ENCODE measurements at places on chromosomes 5 and 9.

DNA sequence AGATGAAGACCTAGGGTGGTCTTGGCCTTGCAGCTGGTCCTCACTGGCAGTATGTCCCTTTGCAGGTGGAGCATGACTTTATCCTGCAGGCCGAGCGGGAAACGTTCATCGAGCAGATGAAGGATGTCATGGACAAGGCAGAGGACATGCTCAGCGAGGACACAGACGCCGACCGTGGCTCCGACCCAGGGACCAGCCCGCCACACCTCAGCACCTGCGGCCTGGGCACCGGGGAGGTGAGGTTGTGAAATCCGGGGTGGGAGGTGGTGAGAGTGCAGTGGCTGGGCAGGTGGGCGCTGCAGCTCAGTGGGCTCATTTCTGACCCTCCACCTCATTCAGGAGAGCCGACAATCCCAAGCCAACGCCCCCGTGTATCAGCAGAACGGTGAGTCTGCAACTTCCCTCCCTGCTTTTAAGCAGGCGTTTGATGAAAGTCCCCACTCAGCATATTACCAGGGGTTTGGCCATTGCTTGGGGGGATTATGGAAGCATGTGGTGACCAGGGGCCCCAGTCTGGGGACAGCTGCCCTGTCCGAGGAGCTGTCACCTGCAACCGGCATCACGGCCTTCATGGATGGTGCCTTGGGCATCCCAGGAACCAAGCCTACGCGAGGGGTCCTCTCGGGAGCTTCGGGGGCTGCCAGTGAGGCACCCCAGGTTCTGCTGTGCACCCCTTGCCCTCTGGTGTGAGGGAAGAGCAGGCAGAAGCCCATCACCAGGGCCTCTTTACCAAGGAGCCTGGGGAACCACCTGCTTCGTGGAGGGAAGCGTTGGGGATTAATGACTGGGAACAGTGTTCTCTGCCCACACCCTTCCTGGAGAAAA is 84.0 kb downstream of the WNK2 start:
- no peak for DNase-seq

GRCh38 chr9:12494411-12494810 is 198.8 kb upstream of the TYRP1 start:
- DNase-seq = no peak

GRCh38 chr5:44245935-44246334 is 143.3 kb downstream of the FGF10 start:
- no peak for DNase-seq

GRCh38 chr5:156526081-156526925 is 199.3 kb downstream of the SGCD start:
- no peak for DNase-seq

DNA sequence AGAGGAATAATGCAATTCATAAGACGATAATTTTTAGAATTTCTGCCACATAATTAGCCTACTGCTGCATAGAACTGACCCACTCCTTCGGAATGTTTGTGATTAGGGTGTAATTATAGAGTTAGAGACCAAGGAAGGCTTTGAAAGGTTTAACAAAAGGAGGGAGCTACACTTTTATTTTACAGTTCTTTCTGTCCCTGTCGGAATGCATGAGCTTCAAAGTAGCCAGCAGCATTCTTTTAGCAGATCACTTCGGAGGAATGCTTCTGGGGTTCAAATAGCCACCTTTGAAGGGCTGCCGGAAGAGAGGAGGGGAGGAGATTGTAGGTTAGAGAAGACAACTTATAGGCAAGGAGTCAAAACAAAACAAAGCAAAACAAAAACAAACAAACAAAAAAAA is 168.1 kb downstream of the GRIA1 start:
- DNase-seq = no peak

- DNase-seq = no peak
These were observed 134.8 kb upstream of the NFIL3 start for GRCh38 chr9:91558395-91558794.

DNA sequence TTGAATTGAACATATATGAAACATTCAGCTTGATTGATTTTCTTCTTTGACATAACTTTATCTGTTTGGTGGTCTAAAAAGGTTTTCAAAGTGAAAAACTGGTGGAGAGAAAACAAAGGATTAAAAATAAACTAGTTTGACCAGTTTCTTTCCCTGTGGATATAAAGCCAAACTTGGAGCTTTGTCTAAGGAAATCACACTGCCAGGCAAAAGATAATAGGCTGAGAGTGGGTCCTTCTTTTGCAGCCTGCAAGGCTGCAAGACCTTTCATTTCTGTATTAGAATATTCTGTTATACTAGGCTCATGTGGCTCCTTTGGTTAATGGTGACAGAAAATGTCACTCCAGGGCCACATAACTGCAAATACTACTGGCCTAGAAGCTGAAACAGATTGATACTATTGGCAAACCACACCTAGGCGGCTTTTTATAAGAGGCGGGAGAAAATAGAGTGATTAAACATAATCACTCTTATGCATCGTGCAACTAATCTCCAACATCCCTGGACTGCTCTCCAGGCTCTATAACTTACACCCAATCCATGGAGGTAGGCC is 129.1 kb upstream of the ZNF462 start:
- DNase-seq = no peak

- no peak for DNase-seq
These were observed 7.2 kb upstream of the DNAJB5 start for GRCh38 chr9:34982361-34982760.

GRCh38 chr5:73728493-73729273 is 102.7 kb downstream of the ARHGEF28 start:
- no peak for DNase-seq

- no peak for DNase-seq
These were observed 5.5 kb upstream of the CAMLG start for GRCh38 chr5:134732819-134733218.

DNA sequence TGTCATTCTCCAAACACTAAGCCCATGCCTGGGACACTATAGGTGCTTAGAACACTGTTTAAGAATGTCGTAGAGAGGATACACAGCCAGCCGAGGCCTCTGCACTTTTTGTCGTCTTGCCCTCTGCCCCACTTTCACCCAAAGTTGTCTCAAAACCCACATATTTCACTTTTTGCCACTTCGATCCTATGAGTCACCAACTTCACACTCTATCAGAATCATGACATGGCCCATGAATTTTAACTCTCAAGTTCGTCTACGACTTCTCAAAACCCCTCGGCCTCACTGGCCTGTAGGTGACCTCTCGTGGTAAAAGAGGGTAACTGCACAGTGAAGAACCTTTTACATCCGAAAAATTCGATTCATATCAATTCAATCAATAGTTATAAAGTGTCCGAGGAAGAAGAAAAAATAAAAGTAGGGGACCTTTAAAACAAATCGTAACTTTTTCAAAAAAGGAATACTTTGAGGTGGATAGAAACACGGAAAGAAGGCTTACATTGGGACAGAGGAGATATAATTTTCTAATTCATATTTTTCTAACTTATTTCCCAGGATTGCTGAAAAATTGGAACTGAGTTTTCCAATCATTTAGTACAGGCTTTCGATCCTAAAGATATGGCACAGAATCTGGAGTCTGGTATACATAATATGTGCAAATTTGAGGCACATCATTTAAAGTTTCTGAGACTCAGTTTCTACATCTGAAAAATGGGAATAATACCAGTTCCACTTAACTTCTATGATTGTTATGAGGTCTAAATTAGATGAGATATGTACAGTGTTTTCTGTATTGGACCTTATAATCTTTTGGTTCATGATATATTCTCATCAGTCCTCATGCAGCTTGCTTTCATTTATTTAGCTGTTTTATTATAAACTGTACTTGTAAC is 122.6 kb downstream of the APBA1 start:
- DNase-seq = no peak

GRCh38 chr5:94361832-94362796 is 256.3 kb downstream of the KIAA0825 start:
- no peak for DNase-seq

GRCh38 chr5:168620807-168621206 is 41.6 kb upstream of the PANK3 start:
- DNase-seq = no peak

- DNase-seq = no peak
These were observed 150.6 kb upstream of the EDIL3 start for GRCh38 chr5:84535281-84535680.

DNA sequence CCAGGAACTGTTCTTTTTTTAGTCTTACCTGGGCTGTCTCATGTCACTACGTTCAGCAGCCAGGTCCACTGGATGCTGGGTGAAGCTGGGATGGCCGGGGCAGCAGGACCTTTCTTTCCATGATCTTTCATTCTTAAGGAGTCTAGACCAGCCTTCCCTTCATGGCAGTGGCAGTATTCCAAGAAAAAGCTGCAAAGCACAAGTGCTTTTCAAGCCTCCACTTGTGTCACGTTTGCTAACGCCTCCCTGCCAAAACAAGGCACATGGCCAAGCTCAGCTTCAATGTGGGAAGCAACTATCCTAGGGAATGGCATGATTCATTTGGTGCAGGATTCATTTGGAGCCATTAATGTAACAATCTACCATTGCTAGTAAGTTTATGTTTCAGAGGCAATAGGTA is 94.8 kb downstream of the RCL1 start:
- no peak for DNase-seq

- no peak for DNase-seq
These were observed 30.0 kb downstream of the NKD2 start for GRCh38 chr5:1038417-1039209.

DNA sequence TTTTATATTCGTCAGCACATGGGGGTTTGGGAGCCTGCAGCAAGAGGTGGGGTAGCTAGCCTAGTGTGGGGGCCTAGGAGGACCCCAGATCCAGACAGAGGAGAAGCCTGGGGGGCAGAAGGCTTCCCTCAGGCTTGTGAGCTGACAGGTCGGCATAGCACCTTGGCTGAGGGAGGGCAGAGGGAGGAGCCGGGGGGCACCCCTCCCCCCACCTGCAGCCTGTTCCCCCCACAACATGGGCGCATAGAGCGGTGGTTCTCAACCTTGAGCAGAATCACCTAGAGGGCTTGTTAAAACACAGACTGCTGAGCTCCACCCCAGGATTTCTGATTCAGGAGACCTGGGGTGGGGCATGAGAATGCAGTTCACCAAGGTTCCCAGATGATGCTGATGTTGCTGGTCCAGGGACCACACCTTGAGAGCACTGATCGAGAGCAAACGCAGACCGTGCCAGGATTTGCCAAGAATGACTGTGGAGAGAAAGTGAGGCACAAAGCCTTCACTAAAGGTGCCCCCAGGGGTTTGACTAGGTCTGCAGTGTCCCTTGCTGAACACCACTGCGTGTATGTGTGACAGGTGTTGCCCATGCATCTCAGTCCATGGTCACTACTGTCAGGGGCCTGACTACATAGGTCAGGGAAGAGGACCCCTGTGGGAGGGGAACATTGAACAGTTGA is 163.3 kb downstream of the MACROH2A1 start:
- DNase-seq = no peak

GRCh38 chr9:125821078-125821477 is 73.9 kb downstream of the PBX3 start:
- DNase-seq = no peak

- no peak for DNase-seq
These were observed 201.7 kb downstream of the MEF2C start for GRCh38 chr5:88681211-88681803.

GRCh38 chr9:131278702-131279111 is 2.4 kb upstream of the FAM78A start:
- DNase-seq = no peak

- DNase-seq = no peak
These were observed 22.8 kb downstream of the SMIM3 start for GRCh38 chr5:150801117-150801927.

DNA sequence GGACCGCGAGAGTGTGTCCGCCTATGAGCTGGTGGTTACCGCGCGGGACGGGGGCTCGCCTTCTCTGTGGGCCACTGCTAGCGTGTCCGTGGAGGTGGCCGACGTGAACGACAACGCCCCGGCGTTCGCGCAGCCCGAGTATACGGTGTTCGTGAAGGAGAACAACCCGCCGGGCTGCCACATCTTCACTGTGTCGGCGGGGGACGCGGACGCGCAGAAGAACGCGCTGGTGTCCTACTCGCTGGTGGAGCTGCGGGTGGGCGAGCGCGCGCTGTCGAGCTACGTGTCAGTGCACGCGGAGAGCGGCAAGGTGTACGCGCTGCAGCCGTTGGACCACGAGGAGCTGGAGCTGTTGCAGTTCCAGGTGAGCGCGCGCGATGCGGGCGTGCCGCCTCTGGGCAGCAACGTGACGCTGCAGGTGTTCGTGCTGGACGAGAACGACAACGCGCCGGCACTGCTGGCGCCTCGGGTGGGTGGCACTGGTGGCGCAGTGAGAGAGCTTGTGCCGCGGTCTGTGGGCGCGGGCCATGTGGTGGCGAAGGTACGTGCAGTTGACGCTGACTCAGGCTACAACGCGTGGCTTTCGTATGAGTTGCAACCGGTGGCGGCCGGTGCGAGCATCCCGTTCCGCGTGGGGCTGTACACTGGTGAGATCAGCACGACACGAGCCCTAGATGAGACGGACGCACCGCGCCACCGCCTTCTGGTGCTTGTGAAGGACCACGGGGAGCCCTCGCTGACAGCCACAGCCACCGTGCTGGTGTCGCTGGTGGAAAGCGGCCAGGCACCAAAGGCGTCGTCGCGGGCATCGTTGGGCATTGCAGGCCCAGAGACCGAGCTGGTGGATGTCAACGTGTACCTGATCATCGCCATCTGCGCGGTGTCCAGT is 1.8 kb downstream of the PCDHA7 start:
- no peak for DNase-seq

DNA sequence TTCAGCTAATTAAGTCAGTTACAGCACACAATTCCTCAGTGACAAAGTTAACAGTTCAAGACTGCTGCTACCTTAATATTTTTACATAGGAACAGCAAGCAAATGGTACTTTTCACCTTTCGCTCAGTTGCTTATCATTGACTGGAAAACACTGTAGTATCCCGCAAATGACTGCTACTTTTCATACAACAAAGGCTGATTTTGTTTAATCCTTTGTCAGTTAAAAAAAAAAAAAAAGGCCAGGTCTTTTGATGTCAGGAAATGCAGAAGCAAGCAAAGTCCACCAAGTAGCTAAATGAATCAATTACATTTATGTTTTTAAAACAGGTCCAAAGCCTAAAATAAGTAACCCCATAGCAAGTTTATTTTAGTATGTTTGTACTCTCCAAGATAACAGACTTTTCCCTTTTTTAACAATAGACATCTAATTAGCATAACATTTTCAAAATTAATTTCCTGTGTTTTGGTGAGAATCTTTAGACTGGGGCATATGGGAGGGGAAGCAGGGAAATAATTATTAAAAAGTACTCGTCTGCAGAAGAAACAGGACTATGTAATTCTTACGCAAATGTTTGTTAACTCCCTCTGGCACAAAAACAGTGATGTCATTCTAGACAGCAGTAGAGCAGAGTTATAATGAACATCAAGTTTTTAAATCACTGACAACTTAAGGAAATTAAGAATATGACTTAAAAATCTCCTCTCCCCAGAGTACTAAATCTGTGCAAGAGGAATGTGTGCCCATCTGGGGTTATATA is 9.6 kb downstream of the PFDN1 start:
- no peak for DNase-seq

- DNase-seq = no peak
These were observed 14.6 kb upstream of the ARSI start for GRCh38 chr5:150317048-150318003.

- DNase-seq = no peak
These were observed 23.8 kb upstream of the CPEB4 start for GRCh38 chr5:173864126-173865050.

- peak; percentile 38 for DNase-seq
These were observed 796 bp upstream of the GADD45G start for GRCh38 chr9:89603767-89604665.

- DNase-seq = no peak
These were observed 12.6 kb downstream of the ZBTB5 start for GRCh38 chr9:37452611-37453010.

GRCh38 chr5:57753446-57753845 is 270.8 kb upstream of the ACTBL2 start:
- DNase-seq = no peak
